ENCODE measurements at places on chromosomes 13 and 19. TPM values are rescaled to one million over a fixed set of nuclear protein-coding genes. Genes with fewer than 3 reads are reported as not detected.

DNA sequence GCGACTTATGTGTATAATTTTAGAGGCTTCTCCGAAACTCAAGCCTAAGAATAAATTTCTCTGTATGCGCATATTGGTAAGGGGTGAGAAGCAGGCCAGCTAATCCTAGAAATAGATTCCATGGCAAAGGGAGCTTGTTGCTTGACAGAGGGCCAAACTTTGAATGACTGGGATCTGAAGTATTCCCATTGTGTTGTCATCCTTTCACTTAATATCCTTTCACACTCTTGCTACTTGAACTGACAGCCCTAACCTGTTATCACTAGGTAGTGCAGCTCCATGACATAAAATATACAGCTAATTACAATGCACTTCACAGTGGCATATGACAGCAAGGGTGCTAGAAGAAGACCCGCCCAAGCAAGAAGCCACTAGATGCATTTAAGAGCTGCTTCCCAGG, 309.8 kb downstream of the OXGR1 start:
- no peak for ATAC-seq

Gene ZNF865
- total RNA-seq, result 7.6 TPM

DNA sequence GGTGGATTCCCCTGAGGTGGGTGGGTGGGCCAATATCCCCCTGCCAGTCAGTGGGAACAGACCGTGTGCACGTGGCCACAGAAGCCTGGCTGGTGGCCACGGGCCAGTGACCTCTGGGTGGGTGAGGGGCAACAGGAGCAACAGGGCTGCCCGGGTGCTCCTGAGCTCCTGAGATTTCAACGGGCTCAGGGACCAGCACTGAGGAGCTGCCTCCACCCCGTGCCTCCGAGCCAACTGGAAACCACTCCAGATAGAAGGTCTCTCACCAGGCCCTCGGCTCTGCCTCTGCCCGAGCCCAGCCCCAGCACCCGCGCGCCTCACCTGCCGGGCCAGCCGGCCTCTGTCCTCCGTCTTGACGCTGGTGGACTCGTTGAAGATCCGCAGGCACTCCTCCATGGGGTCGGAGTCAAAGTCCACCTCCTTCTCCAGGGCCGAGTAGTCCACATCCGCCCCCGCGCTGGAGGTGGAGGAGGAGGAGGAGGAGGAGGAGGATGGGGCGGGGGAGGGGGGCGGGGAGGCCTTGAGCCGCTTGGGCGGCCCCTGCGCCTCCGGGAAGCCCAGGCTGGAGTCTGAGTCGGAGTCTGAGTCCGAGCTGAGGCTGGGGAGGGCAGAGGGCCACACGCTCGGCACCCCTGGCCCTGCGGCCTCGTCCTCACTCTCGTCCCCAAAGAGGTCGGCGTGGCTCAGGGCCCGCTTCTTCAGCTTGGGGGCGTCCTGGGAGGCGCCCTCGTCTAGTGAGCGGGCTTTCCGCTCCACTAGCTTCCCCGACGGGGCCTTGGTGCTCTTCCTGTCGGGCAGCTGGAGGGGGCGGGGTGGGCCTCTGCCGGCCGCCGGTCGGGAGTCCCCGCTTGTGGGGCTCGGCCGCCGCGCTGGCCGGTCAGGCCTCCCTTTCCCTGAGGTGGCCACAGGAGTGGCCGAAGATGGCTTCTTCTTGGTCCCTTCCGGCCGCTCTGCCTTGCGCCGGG, 14.8 kb upstream of the ATP8B3 start:
- no peak for ATAC-seq

Gene NR2F6
- 70.2 TPM for total RNA-seq

- ATAC-seq, result no peak
Measured at GRCh38 chr19:15268192-15268927, 36.1 kb upstream of the EPHX3 start.

DNA sequence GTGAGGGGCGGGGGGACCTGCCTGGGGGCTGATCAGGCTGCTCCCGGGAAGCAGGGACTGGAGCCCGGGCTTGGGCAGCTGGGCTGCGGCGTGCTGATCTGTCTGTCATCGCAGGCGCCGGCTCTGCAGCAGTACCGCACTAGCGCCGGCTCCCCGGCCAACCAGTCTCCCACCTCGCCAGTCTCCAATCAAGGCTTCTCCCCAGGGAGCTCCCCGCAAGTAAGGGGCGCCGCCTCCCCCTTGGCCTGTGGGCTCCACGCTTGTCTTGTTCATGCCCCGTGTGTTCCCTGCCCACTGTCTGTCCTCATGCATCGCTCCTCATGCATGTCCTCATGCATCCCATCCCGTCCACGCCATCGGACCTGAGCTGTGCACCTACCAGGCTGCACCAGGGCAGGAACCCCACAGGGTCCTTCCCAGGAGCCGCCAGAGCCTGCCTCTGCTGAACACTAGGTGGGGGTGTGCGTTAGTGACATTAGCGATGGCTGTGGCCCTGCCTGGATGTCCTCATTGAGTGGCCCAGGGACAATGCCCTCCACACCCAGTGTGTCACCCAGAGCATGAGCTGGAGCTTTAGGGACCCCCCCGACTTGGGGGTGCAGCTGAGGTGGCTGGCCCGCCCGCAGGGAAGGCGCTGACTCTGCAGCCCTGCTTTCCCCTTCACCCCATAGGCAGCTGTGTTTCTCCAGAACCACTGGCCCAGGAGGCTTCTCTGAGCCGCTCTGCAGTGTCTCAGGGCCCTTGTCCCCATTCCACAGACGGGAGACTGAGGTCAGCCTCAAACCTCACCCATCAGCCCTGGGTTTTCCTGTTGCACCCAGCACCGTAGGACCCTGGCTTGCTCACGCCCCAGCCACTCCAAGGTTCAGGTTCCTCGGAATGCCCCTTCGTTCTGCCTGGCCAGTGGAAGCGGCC, 19.5 kb downstream of the COMP start:
- no peak for ATAC-seq

- no peak for ATAC-seq
Measured at GRCh38 chr19:40717880-40718773, 1.2 kb downstream of the ITPKC start.

GRCh38 chr19:17757125-17757524, 5.8 kb downstream of the FCHO1 start:
- no peak for ATAC-seq

DNA sequence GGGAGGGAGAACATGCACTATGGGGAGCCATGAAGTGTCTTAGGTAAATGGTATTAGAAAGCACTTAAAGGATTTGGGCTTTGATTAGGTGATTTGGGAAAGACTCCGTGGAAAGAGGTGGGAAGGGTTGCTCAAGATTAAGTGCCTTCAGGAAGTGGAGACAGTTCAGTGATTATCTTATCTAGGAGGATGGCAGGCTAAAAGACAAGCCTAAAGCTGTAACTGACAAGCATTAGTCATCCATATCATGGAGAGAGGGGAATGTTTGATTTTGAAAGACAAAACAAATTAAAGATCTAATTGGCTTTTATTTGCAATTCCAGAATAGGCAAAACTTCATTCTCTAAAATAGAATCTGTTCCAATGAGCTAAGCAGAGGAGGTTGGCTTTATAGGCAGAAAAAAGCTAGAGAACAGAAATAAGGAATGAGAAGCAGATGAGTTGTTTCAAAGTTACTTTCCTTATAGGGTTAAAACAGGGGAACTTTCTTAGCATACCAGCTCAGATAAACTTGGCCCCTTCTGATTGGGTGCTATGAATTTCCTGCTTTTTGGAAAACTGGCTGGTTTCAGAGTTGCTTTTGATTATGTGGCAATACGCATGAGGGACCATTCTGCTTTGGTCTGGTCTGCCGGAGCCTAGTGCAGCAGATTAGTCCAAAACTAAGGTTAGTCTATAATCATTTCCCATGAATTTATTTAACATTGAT, 1.8 kb upstream of the DIAPH3 start:
- no peak for ATAC-seq

Gene SHC2
- total RNA-seq, result 19.9 TPM

DNA sequence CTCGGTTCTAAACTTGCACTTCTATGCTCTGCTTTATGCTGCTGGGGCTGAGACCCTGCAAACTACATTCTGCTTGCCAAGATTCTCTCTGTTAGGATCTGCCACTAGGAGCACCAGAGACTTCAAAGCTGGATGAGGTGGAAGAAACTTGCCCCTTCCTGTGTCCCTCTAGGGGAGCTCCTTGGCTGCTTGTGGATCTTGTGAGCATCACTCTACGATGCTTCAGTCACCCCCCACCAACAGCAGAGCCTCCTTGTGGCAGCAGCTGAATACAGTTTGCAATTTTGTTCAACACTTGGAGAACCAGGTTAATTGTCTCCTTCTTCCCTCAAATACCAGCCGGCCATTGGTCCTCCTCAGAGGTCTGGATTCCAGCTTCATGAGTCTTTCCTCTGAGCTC, 310.6 kb downstream of the FGF14 start:
- no peak for ATAC-seq

Gene TRPC4
- total RNA-seq, result 0.87 TPM

Gene KLF12
- 12.3 TPM for total RNA-seq

DNA sequence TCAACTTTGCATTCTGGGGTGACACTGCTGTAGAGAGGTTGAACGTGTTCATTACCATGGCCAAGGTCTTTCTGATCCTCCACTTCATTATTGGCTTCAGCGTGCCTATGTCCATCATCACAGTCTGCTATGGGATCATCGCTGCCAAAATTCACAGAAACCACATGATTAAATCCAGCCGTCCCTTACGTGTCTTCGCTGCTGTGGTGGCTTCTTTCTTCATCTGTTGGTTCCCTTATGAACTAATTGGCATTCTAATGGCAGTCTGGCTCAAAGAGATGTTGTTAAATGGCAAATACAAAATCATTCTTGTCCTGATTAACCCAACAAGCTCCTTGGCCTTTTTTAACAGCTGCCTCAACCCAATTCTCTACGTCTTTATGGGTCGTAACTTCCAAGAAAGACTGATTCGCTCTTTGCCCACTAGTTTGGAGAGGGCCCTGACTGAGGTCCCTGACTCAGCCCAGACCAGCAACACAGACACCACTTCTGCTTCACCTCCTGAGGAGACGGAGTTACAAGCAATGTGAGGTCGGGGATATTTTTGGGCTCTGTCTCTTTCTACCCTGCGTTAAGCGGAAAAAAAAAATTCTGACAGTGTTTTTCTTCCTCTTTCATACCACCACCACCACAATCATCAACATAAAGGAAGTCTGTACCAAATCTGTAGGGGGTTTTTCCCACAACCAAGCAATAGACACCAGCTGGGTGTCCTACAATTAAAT, 29.5 kb downstream of the FPR3 start:
- ATAC-seq, result peak; percentile 48

Gene ZNF723
- total RNA-seq, result not detected

Gene KLK14
- total RNA-seq, result not detected

Gene LIN37
- total RNA-seq, result 29.4 TPM

DNA sequence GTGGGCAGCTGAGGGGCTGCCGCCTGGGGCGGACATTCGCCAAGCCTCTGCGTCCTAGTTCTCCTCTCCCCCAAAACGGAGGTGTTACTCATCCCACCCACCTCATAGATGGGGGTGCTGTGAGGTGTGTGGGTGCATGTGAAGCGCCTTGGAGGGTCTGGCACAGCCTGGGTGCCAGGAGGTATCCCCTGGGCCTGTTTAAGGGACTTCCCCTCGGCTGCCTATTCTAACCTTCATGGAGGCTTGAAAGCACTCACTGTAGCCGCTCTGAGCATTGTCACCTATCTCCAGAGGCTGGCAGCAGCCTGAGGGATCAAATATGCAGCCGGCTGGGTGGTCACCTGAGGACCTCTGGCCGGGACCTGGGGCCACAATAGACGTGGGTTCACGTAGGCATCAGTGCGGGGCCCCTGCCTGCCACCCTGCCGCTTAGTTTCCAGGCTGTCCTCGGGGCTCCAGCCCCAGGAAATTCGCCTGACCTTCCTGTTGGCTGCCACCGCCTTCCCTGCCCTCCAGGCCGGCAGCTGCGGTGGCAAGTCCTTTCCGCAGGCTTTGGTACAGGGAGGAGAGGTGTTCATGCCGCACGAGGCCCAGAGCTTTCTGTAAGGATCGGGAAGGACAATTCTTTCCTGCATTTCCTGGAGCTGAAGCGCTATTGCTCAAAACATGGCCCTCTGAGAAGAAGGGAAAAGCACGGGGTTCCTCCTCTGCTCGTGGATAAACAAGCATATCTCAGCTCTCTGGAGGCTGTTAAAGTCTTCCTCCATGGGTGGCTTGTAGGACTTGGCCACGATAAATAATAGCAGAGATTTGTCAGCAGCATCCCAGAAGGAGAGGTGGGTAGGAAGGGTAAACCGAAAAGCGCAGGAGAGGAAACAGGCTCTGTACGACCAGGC, 4.6 kb downstream of the COL4A2 start:
- no peak for ATAC-seq

Gene STARD13
- total RNA-seq, result 46.2 TPM

GRCh38 chr19:4866595-4867424, 657 bp downstream of the PLIN3 start:
- peak; percentile 9 for ATAC-seq

DNA sequence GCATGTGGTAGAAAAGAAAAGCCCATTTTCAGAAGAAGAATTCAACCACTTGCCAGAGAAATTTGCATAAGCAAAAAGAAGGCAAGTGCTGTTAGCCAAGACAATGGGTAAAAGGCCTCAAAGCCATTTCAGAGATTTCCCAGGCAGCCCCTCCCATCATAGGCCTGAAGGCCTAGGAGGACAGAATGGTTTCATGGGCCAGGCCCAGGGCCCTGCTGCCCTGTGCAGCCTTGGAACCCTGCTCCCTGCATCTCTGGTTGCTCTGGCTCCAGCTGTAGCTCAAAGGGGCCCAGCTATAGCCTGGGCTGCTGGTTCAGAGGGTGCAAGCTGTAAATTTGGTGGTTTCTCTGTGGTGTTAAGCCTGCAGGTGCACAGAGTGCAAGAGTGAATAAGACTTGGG, 212.8 kb downstream of the EFNB2 start:
- peak; percentile 3 for ATAC-seq

Gene KL
- total RNA-seq, result 6.6 TPM

Gene CRB3
- 0.85 TPM for total RNA-seq

Gene CBY2
- total RNA-seq, result not detected

Gene ADM5
- not detected for total RNA-seq

- no peak for ATAC-seq
Measured at GRCh38 chr13:110424569-110425443, 117.7 kb downstream of the COL4A2 start.

Gene C19orf81
- not detected for total RNA-seq

Gene IGFL1
- not detected for total RNA-seq

GRCh38 chr19:4234862-4235201, 5.5 kb downstream of the EBI3 start:
- no peak for ATAC-seq

- peak; percentile 86 for ATAC-seq
Measured at GRCh38 chr13:98484289-98485219, 92.4 kb downstream of the STK24 start.

Gene PBX4
- 0.54 TPM for total RNA-seq

DNA sequence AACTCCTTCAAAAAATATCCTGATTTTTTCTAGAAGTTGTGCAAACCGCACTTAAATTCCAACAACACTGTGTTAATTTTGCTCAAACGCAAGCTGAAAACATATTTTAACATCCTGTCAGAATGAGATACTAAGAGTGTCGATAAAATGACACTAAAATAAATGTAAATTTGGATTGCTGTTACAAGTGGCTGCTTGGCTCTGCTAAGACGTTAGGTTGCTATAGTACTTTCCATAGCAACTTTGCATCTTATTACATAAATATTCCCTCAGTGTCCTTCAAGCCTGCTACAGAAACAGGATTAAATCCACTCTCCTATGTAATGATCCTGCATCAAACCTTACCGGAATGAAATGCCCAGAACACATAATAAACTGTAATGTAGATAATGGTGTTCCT, 292.1 kb downstream of the DNAJC15 start:
- ATAC-seq, result no peak
